ENCODE measurements at places on chromosomes 2 and 18.

DNA sequence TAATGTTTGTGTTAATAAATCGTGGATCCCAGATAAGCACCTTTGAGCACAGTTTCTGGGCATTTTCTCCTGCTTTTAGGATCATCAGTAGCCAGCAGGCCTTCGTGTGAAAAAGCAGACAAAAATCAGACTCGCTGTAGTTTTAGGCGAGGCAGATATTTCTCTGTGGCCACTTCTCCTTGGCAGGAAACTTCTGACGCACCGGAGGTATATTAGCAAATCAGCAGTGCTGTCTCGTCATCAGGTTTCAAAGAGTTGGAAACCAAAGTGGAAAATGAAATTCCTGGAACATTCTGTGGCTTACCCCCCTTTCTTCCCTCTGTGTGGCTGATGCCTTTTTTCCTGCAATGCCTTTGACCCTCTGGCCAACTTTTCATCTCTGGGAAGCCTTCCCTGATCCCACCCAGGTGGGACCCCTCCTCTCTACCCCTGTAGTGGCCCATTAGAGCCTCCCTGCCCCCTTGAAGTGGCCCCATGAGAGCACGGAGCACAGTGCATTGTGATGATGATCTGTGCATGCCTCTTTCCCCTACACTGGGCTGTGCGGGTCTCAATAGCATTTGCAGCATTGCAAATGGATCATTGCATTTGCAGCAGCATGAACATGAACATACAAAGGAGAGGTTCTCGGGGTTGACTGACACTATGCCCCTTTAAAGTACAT lies 93.3 kb downstream of the RNF144A start:
- no peak for DNase-seq

GRCh38 chr2:112927745-112928144 lies 16.8 kb downstream of the IL37 start:
- no peak for DNase-seq

DNA sequence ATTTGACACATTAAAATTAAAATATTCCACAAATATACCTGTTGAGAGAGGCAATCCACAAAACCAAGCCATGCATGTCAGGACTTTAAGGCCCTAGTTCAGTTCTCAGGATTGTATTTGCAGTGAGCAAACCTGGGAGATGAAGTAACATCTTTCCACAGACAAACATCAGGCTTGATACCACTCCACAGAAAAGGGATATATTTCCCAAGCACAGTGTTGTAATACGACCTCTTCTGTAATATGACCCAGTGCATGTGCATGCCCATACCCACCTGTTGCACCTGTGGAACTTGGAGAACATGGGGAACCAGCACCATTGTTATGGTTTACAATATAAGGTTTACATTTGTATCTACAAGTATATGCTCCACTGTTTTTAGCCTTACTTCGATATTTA lies 184.0 kb downstream of the PDE11A start:
- no peak for DNase-seq

GRCh38 chr2:176156807-176157498 lies at the start of gene HOXD3:
Gene HOXD3, plus strand, starts transcription at chr2:176157307. Its CDS starts 11,808 bp downstream, at chr2:176169115.
- no peak for DNase-seq

DNA sequence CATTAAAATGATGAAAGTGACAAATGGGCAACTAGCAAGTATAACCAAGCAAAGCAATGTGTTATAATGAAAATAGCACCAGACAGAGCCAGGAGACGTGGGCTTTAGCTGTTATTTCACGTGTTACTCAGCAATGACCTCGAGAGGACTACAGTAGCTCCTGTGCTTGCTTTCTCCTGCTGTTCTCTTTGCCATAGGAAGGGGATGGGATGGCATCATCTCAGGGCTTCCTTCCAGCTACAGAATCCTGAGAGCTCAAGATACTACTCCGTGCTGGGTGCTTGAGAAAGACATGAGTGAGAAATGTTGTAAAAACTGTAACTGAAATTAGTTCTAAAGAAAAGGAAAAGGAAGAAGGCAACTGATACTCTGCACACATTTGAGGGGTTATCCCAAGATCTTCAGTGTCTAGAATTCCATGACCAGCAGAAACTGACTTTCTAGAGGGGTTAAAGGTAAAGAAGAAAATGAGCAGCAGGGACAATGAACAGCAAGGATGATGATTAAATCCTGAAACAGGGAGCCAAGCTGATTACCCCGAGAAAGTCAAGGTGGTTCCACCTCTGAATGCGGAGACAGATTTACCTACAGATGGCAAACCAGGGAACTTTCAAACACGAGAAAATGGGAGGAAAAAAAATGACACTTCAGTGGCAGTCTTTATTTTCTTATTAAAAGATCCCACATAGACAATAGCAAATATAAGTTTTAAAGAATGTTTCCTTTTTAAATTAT lies 33.4 kb downstream of the GAREM1 start:
- no peak for DNase-seq

DNA sequence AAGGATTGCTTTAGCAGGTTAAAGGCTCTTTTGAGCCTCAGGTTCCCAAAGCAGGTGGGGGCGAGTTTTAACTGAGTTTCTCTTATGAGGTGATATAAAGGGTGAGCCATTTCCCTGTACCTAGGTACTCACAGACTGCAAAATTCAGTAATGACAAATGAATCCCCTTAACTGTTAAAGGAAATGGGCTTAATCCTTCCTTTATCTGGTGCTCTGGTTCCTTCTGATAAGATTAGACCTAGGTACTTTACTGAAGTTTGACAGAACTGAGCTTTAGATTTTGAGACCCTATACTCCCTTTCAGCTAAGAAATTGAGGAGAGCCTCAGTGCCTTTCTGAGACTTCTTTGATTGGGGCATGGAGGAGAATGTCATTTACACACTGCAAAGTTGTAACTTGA lies 42.6 kb downstream of the STK17B start:
- no peak for DNase-seq

GRCh38 chr2:201971531-201972228 lies 62.0 kb upstream of the FZD7 start:
- DNase-seq: no peak

- no peak for DNase-seq
These were observed 699.3 kb downstream of the NR4A2 start for GRCh38 chr2:155633060-155633839.

GRCh38 chr2:144343145-144343544 lies 176.8 kb downstream of the ZEB2 start:
- DNase-seq: no peak

- DNase-seq: no peak
These were observed 115.1 kb upstream of the REG3G start for GRCh38 chr2:78910376-78910775.

DNA sequence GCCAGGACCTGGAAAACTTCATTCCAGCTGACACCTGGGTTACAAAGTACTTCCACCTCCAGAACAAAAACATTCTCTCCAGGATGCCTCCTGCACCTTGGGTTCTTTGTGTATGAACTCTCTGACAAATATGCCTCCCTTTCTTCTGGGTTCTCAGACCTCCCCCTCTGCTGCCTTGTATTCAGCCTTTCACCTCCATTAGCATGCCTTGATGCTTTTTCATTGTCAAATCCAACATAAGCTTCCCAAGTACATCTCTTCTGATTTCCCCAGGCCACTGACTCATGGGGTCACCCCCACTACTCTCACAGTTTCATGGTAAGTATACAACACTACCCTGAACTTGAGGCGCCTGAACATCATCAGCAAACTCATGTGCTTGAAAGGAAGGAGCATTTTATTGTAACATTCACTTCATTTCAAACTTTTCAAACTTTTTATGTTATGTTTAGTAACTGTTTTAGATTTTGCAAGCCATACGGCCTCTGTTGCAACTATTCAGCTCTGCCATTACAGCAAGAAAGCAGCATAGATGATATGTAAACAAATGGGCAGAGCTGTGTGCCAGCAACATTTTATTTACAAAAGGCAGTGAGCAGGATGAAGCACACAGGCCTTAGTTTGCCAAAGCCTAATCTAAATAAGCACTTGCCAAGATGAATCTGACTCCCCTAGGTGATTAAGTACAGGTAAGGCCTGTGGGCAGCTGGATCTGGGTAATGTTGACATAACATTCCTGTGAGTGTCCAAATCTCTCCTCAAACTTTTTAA lies 32.5 kb upstream of the MRPS9 start:
- DNase-seq: no peak

Measured in type B pancreatic cell (in vitro differentiated cells).